T-helper 2 cell treated with Interferon-gamma antibody and Interleukin-4, amounts not matched to agents 5 μg/mL and 100 μg/mL, for 36 hours (primary cell): ENCODE measurements at places on chromosomes 7 and 10.

GRCh38 chr10:61757525-61758397 is 95.0 kb downstream of the CABCOCO1 start:
- H3K36me3 ChIP-seq: peaks cover 21% of the 10 kb centered on the region
- H3K27me3 ChIP-seq: no peaks in the 10 kb centered on the region
- peaks cover 49% of the 10 kb centered on the region for H3K4me1 ChIP-seq
- no peak overlapping the region for H3K27ac ChIP-seq

GRCh38 chr7:94605031-94605430 is 50.9 kb downstream of the SGCE start:
- no peak overlapping the region for H3K27ac ChIP-seq
- no peak overlapping the region for H3K4me3 ChIP-seq
- no peaks in the 10 kb centered on the region for H3K4me1 ChIP-seq
- peaks cover 2% of the 10 kb centered on the region for H3K27me3 ChIP-seq
- no peak for DNase-seq

GRCh38 chr7:120949393-120949911 is 1.1 kb upstream of the ING3 start:
- H3K4me1 ChIP-seq: peaks cover 17% of the 10 kb centered on the region
- H3K27ac ChIP-seq: peak overlapping the region; percentile 98
- peak overlapping the region; percentile 93 for H3K4me3 ChIP-seq
- DNase-seq: no peak
- H3K36me3 ChIP-seq: peaks cover 17% of the 10 kb centered on the region

- no peaks in the 10 kb centered on the region for H3K36me3 ChIP-seq
- H3K4me3 ChIP-seq: no peak overlapping the region
- peaks cover 63% of the 10 kb centered on the region for H3K27me3 ChIP-seq
Measured at GRCh38 chr7:151412318-151412717, 2.5 kb upstream of the WDR86 start.

DNA sequence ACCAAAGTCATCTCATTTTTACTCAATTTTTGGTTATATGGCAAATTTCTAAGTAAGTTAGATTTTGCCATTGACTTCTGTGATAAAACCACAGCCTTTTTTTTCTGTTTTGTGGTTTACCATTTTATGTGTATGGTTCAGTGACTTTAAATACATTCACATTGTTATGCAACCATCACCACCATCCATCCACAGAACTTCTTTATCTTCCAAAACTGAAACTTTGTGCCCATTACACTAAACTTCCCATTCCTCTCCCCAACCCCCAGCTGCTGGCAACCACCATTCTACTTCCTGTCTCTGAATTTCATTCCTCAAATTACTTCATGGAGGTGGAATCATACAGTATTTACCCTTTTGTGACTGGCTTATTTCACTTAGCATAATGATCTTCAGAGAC is 280.4 kb upstream of the TCERG1L start:
- H3K36me3 ChIP-seq: no peaks in the 10 kb centered on the region
- DNase-seq: no peak
- no peak overlapping the region for H3K4me3 ChIP-seq
- no peaks in the 10 kb centered on the region for H3K27me3 ChIP-seq
- H3K27ac ChIP-seq: no peak overlapping the region
- no peaks in the 10 kb centered on the region for H3K4me1 ChIP-seq

DNA sequence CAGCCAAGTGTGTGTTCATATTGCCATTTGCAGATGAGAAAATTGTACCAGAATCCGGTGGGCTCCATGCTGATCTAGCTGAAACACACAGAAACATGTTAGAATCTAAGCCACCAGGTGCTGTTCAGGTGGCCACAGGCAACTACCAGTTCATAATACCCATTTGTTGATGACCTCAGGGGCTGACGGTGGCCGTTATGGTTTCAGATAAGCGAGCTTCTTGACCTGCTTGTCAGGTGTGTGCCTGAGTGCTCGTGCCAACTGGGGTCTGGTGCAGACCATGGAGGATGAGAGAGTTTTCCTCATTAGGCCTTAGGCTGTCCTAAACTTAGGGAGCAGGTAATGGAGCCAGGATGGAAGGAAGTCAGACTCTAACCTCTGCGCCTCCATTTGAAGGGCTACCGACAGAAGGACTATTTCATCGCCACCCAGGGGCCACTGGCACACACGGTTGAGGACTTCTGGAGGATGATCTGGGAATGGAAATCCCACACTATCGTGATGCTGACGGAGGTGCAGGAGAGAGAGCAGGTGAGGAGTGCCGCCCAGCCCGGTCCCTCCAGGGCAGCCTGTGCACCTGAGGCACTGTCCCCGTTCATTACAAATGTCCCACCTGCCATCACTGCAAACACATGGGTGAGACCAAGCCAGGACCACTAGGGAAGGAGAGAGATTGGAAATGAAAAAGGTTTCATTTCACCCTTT is 53.1 kb downstream of the MKI67 start:
- H3K27ac ChIP-seq: no peak overlapping the region
- no peak for DNase-seq
- H3K4me1 ChIP-seq: peaks cover 10% of the 10 kb centered on the region

- peaks cover 30% of the 10 kb centered on the region for H3K36me3 ChIP-seq
- H3K27ac ChIP-seq: no peak overlapping the region
- no peaks in the 10 kb centered on the region for H3K27me3 ChIP-seq
- DNase-seq: no peak
- peaks cover 8% of the 10 kb centered on the region for H3K4me1 ChIP-seq
Measured at GRCh38 chr10:7829289-7829834, 11.1 kb downstream of the TAF3 start.

DNA sequence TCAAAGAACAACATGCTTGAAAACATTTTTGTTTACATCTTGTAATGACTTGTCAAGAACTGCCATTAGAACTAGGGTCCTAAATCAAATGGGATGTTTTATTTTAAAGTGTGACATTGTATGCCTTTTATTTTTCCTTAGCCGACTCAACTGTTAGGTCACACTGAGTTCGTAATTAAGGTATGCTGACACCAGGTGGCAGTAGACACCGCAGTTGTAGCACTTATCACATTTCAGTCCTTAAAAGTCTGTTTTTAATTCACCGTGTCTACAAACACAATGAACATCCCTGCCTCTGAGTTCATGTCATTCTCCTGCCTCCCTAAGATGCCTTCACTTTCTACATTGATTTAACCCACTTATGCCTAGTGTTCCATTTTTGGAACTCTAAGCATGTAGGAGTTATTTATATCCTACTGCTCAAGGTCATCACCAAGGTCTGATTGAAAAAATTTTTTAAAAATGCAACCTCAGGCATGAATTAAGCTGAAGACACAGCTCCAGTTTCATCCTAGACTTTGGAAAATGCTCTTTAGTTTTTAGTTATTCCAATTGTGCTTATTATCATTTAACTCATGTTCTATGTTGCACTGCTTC is 186.1 kb downstream of the BMPER start:
- H3K27ac ChIP-seq: no peak overlapping the region
- no peaks in the 10 kb centered on the region for H3K4me1 ChIP-seq

DNA sequence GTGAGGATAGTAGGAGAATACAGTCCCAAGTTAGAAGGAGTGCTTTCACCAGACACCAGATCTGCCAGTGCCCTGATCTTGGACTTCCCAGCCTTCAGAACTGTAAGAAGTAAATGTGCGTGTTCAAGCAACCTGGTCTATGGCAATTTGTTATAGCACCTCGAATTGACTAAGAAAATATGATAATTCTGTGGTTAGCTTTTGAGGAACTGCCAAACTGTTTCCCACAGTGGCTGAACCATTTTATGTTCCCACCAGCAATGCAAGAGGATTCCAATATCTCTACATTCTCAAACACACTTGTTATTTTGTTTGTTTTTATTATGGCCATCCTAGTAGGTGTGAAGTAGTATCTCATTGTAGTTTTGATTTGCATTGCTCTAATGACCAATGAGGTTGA is 47.0 kb downstream of the RBM20 start:
- no peak overlapping the region for H3K27ac ChIP-seq
- peaks cover 27% of the 10 kb centered on the region for H3K27me3 ChIP-seq
- DNase-seq: no peak
- H3K4me1 ChIP-seq: no peaks in the 10 kb centered on the region

DNA sequence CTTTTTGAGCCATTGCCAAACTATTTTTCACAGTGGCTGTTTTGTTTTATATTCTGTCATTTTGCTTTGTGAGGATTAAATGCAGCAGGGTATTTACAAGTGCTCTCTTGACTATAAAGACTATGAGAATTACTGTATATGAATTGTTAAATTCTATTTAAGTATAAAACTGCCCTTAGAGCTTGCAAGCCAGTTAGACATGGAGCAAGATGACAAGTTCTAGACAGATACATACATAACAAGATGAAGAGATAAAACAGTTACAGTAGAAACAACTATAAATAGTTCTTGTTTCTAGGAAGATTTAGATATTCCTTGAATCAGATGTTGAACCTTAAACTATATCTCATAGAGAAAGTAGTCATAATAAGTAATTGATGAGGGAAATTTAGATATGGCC is 60.6 kb downstream of the DNAH11 start:
- H3K27ac ChIP-seq: no peak overlapping the region
- H3K4me3 ChIP-seq: no peak overlapping the region
- no peaks in the 10 kb centered on the region for H3K36me3 ChIP-seq
- no peak for DNase-seq
- peaks cover 4% of the 10 kb centered on the region for H3K27me3 ChIP-seq

DNA sequence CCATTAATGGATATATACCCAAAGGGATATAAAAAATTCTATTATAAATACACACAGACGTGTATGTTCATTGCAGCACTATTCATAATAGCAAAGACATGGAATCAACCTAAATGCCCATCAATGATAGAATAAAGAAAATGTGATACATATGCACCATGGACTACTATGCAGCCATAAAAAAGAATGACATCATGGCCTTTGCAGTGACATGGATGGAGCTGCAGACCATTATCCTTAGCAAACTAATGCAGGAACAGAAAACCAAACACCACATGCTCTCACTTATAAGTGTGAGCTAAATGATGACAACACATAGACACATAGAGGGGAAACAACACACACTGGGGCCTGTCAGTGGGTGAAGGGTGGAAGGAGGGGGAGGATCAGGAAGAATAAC is 33.0 kb downstream of the POLR1F start:
- H3K4me1 ChIP-seq: peaks cover 25% of the 10 kb centered on the region
- DNase-seq: no peak
- peak overlapping the region; percentile 2 for H3K4me3 ChIP-seq
- peak overlapping the region; percentile 6 for H3K27ac ChIP-seq

- no peak overlapping the region for H3K27ac ChIP-seq
- peaks cover 2% of the 10 kb centered on the region for H3K4me1 ChIP-seq
- H3K36me3 ChIP-seq: no peaks in the 10 kb centered on the region
Measured at GRCh38 chr10:12337453-12338372, 11.6 kb upstream of the CAMK1D start.

DNA sequence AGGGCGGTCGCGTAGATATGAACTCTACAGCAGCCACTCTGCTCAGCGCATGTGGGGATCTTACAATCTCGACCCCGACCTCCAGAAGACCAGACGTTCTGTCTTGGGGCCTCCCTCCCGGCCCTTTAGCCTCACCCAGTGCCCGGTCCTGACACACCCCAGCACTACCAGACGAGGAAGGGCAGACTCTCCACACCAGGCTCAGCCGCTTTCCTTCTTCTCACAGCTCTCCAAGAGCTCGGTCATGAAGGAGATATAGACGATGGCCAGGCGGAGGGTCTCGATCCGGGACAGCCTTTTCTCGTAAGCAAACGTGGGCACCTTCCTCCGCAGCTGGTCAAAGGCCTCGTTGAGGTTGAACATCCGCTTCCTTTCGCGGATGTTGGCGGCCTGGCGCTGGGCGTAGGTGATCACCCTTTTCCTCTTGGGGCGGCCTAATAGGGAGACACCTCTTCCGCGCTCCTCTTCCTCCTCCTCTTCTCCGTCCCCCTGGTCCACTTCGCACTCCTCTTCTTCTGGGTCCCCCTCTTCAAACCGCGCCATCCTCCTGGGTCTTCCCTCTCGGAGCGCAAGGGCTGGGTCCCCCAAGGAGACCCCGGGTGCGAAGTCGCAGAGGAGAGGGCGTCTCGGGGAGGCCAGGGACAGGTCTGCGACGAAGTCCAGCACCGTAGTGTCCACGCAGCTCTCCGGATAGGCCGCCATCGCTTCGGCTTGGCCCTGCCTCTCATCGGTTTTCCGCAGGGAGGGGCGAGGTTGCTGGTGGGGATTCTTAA is at the start of gene FERD3L:
Gene FERD3L, minus strand, starts transcription at position 761 of the 773 bp plus-strand sequence. Its CDS starts 59 bp downstream, at position 702.
- no peak for DNase-seq
- H3K4me3 ChIP-seq: no peak within 1 kb of the TSS
- no peak within 1 kb of the TSS for H3K27ac ChIP-seq
- peaks cover 46% of the 10 kb centered on the region for H3K27me3 ChIP-seq

GRCh38 chr10:52146766-52147165 is 167.3 kb upstream of the DKK1 start:
- no peaks in the 10 kb centered on the region for H3K4me1 ChIP-seq
- no peak for DNase-seq
- no peaks in the 10 kb centered on the region for H3K27me3 ChIP-seq
- H3K36me3 ChIP-seq: no peaks in the 10 kb centered on the region
- H3K27ac ChIP-seq: no peak overlapping the region

GRCh38 chr10:30743586-30743985 is 114.0 kb upstream of the LYZL2 start:
- H3K27ac ChIP-seq: no peak overlapping the region
- no peak overlapping the region for H3K4me3 ChIP-seq
- H3K4me1 ChIP-seq: peaks cover 28% of the 10 kb centered on the region
- no peak for DNase-seq

- no peaks in the 10 kb centered on the region for H3K36me3 ChIP-seq
- peak overlapping the region; percentile 20 for H3K27ac ChIP-seq
Measured at GRCh38 chr7:5296015-5296610, 13.4 kb downstream of the SLC29A4 start.

- H3K36me3 ChIP-seq: no peaks in the 10 kb centered on the region
- H3K4me3 ChIP-seq: no peak overlapping the region
- no peak overlapping the region for H3K27ac ChIP-seq
- no peak for DNase-seq
- peaks cover 3% of the 10 kb centered on the region for H3K27me3 ChIP-seq
Measured at GRCh38 chr7:93720106-93720505, 145.6 kb upstream of the CALCR start.

- no peaks in the 10 kb centered on the region for H3K36me3 ChIP-seq
- peaks cover 6% of the 10 kb centered on the region for H3K4me1 ChIP-seq
- H3K4me3 ChIP-seq: no peak overlapping the region
- H3K27me3 ChIP-seq: no peaks in the 10 kb centered on the region
Measured at GRCh38 chr7:85475476-85475875, 288.6 kb upstream of the SEMA3D start.
